DMS153 (cell line): ENCODE measurements at places on chromosomes 11 and 22.

DNA sequence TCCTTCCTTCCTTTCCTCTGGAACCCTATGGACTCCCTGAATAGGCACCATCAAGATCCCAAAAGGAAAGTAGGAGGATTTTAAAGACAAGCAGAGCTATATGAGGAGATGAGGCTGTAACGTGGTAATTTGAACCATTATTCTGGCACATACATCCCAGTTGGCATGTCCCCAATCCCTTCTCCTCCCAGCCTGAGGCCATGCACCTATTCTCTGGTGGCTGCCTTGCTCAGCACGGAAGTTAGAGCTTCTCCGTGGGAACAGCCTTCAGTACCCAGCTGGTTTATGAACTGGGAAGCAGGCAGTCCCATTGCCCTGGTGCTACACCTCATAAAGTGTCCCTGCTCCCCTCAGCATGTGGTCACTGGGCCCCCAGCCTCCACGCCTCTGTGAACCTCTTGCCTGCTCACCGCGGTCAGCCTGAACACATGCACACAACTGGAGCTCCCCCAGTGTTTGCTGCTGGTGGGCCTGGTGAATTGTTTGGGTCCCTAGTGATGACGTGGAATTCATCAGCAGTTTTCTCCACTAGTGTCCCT, 139.9 kb upstream of the PLET1 start:
- no peak for DNase-seq

DNA sequence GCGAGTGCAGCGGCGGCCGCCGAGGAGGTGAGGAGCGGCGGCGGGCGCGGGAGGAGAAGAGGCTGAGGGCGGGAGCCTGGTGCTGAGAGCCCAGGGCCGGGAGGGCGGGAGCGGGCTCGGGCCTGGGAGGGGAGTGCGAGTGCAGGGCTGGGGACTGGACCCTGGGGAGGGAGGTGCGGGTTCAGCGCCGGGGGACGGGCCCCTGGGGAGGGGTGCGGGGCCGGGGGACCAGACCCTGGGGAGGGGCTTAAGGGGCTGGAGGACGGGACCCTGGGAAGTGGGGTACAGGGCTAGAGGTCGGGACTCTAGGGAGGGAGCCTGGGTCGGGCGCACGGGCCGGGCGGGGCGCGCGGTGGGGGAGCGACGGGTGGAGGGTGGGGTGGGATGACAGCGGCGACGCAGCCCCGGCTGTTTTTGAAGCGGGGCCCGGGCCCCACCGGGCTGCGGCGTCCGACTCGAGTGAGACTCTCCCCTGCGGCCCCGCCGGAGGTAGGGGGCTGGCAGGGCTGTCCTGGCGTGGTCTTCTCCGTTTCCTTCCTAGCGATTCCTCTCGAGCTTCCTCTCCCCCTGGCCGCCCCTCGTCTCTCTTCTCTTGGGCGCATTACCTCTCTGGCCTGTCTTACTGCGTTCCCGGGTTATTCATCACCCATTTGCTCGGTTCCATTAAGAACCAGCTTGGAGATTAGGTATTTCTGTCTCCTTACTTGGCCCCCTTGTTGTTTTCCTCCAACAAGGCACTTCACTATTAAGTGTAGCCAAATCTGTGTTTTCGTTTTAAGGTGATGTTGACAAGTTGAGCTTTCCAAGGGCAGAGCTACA, 754 bp downstream of the NUP50 start:
- no peak for DNase-seq

DNA sequence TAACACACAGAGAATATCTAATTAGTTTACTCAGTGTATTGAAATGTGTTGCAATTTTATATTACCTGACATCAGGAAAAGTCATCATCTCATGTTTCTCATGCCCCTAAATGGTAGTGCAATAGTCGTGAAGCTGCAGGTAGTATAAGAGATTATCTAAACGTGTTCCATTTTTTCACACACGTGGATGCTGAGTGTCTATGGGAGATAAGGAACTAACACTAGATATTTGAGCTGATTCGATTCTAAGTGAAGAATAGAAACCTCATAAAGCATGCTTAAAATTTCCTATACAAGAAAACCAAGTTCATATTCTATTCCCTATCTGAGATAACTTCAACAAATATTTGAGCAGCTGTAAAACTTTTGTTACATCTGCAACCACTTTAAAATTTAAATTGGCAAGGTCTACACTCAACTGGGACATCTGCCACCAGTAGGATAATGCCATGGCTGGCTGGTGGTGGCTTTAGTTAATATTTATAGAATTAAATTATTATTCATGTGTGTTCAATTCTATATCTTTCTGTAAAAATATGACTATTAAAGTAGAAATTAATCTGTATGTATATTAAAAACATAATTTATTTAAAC, 388.8 kb downstream of the LUZP2 start:
- DNase-seq: no peak

DNA sequence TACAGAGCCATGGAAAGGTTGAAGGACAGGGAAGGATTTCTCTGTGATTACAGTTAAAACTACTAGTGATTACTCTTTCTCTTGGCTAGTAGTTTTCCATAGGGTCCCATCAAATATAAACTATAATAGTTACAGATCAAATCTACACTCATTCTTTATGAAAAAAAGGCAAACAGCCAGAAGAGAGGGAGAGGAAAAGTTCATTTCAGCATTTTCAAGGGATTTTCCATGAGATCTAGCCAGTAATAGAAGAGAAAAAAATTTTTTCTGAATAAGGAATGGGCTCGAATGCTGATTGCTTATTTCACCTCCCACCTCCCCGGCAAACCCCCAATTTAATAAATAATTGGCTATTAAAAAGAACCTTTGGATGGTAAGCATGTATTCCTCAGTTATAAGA, 74.8 kb upstream of the BLID start:
- DNase-seq: no peak

GRCh38 chr11:77710358-77710757, 72.8 kb upstream of the CLNS1A start:
- DNase-seq: no peak

DNA sequence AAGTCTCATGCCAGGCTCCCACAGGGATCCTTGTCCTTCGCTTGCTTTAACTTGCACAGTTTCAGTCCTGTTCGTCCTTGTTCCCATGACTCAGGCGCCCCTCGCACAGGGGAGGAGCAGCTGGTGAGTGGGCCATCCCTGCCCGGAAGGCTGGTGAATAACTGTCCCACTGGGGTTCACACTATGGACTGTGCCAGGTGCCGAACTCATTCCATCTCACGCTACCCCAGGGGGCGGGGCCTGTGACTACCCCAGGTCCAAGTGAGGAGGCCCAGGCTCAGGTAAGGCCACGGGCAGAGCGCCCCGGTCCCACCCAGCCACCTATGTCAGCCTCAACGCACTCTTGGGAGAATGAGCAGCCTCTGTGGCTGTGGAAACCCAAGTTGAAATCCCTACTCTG, 7.2 kb upstream of the CARD10 start:
- no peak for DNase-seq

GRCh38 chr11:18329196-18329870, 7.0 kb downstream of the GTF2H1 start:
- no peak for DNase-seq

DNA sequence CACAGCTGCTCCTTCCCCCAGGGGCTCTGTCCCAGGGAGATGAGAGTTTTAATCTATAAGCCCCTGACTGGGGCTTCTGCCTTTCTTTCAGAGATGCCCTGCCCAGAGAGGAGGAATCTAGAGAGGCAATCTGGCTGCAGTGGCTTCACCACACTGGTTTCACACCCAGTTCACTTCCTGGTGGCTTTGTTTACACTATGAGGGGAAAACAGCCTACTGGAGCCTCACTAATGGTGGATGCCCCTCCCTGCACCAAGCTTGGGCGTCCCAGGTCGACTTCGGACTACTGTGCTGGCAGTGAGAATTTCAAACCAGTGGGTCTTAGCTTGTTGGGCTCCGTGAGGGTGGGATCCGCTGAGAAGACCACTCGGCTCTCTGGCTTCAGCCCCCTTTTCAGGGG, 21.5 kb upstream of the MMP1 start:
- no peak for DNase-seq

GRCh38 chr11:34558673-34559072, 45.1 kb upstream of the ELF5 start:
- no peak for DNase-seq

DNA sequence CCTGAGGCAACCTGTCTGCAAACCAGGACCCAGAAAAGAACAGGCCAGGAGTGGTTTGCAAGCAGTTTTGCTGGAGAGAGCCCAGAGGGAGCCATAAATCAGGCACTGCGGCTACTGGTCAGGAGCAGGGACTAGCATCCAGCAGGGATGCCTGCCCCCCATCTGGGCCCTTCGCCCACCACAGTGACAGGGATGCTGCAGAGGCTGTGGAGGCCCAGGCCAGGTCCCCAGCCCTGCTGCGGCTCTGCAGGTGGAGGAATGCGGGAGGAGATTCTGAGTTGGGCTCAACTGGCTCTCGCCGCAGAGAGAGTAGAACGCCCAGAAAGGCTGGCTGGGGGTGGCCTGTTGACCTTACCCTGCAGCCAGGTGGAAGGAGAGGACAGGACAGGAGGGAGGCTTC, 16.4 kb upstream of the NEFH start:
- DNase-seq: no peak

GRCh38 chr11:17197431-17197898, 10.3 kb downstream of the PIK3C2A start:
- no peak for DNase-seq

- no peak for DNase-seq
Observed at GRCh38 chr22:49815641-49816091, 12.0 kb downstream of the BRD1 start.

- no peak for DNase-seq
Observed at GRCh38 chr11:7348432-7349304, 97.0 kb downstream of the SYT9 start.

- no peak for DNase-seq
Observed at GRCh38 chr11:32172848-32173834, 82.3 kb downstream of the RCN1 start.

GRCh38 chr11:1389932-1390568, at the start of gene BRSK2:
BRSK2 (plus strand) TSS chr11:1389934; CDS start chr11:1390285, 351 bp downstream.
- no peak for DNase-seq

DNA sequence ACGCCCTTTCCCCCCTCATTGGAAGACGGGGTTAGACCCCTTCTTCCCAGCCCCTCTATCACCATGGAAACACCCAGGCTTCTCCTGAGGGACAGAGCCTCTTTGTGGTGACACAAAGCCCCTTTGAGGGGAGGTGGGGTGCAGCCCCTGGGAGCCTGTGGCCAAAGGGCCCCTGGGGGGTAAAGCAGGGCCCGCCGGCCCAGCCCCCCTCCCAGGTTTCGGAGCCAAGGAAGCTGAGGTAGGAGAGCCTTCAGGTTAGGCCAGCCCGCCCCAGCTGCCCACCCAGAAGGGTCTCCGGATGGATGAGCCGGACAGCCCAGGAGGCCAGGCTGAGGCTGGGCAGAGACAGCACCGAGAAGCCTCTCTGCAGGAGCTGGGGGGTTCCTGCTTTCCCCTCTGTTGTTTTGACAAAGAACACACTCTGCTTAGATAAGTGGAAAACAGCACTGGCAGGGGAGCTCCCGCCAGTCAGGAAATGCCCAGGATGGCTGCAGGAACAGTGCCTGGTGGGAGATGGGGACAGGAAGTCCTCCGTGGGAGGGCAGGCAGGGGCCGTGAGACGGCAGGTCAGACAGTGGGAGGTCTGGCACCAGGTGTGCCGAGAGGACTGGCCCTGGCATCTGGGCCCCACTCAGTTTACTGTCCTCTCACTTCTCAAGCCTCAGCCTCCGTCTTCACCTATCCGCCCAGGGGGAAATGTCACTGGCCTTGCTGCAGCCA, 18.2 kb downstream of the ARVCF start:
- DNase-seq: no peak

GRCh38 chr22:37357446-37358075, 69.7 kb downstream of the ELFN2 start:
- no peak for DNase-seq

DNA sequence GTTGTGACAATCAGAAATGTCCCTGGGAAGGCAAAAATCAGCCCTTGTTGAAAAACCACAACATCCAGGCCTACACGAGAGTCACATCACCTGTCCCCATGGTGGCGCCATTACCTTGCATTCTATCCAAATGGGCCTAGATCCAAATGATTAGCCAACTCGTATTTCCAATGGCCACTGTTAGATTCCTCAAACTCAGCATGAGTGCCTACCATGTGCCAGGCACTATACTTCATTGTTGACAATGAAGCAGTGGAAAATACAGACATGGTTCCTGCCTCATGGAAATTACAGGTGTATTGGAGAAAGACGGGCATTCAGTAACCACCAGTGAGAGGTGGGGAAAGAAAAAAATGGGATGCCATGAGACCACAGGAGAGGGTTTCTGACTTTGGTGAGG, 29.8 kb upstream of the CREB3L1 start:
- peak; percentile 76 for DNase-seq

DNA sequence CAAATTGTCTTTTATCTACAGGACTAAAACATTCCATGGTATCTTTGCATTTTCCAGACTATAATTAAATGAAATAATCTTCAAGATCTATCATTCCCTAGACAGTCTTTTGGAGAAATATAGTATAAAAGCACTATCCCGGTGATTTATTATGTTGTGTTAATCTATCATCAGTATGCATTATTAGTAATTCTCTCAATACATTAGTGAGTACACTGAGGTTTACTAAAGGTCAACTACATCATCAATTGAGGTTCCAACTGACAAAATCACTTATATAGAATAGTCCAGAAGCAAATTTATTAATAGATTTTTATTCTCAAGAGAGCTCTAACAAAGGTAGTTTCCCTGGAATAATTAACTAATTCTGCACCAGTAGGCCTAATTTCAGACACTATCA, 169.6 kb downstream of the KCNA4 start:
- no peak for DNase-seq

DNA sequence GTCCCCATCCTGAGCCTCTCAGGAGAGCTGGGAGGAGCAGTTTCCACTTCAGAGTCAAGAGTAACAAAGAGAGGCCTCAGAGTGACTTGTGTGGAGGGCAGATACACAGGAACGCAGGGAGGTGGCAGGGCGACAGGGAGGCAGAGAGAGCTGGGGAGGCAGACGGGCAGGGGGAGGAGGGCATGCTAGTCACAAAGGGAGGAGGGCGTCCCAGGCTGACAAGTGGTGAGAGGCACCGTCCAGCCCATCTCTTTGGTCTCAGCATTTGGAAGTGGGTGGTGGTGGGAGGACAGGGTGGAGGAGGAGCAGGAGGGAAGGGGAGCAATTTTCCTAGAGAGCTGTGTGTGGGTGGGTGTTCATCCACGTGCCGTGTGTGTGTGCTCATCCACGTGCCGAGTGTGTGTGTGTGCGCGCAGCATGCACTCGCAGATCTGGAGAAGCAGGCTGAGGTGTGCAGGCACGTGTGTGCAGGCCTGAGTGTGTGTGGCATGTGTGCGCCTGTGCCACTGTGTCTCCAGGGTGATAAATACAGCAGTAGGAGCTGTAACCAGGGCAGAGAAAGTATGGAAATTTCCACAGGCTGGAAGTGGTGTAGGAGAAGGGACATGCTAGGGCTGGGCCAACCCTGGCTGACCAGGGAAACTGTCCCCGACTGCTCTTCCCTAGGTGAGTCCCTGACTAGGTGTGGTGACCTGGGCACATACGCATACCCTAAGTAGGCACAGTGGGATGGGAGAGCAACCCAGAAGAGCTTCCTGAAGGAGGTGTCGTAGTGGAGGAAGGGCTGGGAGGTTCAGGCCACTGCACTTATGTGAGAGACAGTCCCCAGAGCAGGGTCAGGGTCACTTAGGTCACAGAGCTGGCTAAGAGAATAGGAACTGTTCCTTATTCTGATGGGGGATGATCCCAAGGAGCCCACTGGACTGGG, 7.3 kb upstream of the PDE2A start:
- no peak for DNase-seq
